ENCODE measurements at places on chromosomes 11 and 22. TPM values are rescaled to one million over a fixed set of nuclear protein-coding genes. Genes with fewer than 3 reads are reported as not detected.

DNA sequence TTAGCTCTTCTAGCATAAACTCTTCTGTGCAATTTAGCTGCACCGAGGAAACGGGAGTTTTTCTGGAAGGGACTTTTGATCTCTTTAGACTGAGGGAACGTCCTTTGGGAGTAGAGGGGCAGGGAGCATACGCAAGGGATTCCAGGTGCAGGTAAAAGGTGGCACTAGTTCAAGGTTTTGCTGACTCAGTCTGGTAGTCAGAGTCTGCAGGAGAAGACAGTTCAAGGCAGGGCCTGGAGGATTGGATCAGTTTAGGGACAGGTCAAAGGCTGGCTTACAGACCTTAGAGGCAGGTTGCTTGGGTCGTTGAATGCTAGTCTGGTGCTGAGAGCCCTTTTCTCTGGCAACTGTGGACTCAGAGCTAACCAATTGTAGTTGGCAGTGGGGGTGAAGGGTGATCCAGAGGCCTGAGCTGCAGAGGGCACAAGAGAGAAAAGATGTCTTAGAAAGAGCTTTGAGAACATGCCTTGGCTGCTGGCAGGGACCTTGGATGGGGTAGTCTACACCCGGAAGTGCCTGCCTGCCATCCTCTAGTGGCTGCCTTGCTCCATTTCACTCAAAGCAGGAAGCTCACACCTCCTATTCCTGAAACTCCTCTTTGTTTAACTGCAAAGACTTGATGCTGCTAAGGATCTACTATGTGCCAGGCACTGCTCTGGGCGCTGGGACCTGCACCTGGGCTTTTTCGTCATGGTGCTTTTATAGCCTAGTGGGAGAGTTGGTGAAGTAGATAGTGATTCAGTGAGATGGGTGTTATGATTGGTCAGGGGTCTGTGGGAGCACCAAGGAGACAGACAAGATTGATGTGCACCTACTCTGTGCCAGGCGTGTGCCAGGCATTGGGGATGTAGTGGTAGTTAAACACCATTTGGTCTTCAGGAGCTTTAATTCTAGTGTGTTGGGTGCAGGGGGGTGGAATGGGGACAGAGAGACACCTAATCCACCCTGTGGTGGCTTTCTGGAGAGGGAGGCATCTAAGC is 17.1 kb downstream of the MIAT start:
- DNase-seq, result no peak

Gene NCAM1
- 1.2 TPM for total RNA-seq

Gene DBX1
- total RNA-seq, result not detected

GRCh38 chr11:18768472-18768901 is 23.1 kb downstream of the PTPN5 start:
- DNase-seq, result no peak

Gene SERHL2
- total RNA-seq, result 3.8 TPM

Gene FADS3
- 128 TPM for total RNA-seq

DNA sequence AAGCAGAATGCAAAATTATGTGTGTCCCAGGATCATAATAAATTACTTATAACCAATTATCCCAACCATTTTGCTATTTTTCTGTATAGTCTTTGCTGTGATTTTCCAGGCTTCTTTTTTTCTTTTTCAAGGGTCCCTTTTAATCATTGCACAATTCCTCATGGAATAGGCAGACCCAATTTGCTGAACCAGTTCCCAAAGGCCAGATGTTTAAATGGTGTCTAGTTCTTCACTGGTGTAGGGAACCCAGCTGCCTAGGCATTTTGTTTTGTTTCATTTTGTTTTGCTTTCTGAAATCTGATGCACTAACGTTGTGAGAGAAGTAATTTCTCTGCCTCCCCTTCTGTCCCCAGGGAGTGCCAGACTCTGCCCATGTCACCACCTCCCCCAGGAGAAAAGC is 60.4 kb downstream of the CHST1 start:
- no peak for DNase-seq

Gene ART1
- not detected for total RNA-seq

- DNase-seq, result peak; percentile 30
Observed at GRCh38 chr11:64916040-64916774, 802 bp downstream of the ATG2A start.

DNA sequence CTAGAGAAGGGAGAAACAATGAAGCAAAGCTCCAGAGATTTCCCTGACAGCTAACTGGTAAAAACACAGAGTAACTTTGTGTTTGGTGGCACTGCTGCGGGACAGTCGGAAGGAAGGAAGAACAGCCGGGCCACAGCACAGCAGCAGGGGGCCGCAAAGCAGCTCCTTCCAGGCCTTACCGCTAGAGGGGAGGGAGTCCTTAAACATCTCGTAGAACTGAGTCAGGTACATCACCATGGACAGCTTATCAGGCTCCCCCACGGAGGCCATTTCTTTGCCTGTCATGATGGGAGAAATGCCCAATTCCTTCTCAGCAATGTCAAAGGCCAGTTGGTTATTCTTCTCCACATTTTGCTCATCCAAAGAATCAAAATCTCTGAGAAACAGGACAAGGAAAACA is 114.6 kb upstream of the BID start:
- DNase-seq, result peak; percentile 37
